ENCODE measurements at places on chromosomes 16 and 17. TPM values are rescaled to one million over a fixed set of nuclear protein-coding genes. Genes with fewer than 3 reads are reported as not detected.

GRCh38 chr16:4081521-4082021 lies 34.7 kb downstream of the ADCY9 start:
- peak; percentile 24 for DNase-seq

Gene COPRS
- 13.2 TPM for polyA plus RNA-seq

Gene EME1
- polyA plus RNA-seq, result not detected

Gene ANKFN1
- polyA plus RNA-seq, result not detected

Gene RAB37
- 47.8 TPM for polyA plus RNA-seq

DNA sequence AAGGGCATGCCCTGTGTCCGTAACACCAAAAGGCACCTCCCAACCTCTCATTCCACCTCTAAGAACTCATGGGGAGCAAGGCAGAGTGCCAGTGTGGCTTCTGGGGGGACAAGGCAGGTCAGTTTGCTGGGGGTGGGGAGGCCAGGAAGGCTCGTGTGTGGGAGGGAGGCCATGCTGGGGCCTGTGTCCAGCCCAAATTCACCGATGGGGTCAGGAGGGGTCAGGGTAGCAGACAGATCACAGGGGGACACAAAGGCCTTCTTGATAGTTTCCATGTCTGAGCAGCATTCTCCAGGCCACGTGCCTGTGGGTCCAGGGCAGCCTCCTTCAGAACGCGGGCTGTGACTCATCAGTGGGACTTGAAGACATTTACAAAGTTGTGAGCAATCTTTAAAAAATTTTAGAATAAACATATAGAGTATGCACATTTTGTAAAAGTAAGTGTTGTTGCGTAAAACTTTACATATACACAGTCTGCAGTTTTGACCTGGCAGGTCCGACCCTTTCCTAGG lies 20.9 kb downstream of the SPACA3 start:
- no peak for DNase-seq

DNA sequence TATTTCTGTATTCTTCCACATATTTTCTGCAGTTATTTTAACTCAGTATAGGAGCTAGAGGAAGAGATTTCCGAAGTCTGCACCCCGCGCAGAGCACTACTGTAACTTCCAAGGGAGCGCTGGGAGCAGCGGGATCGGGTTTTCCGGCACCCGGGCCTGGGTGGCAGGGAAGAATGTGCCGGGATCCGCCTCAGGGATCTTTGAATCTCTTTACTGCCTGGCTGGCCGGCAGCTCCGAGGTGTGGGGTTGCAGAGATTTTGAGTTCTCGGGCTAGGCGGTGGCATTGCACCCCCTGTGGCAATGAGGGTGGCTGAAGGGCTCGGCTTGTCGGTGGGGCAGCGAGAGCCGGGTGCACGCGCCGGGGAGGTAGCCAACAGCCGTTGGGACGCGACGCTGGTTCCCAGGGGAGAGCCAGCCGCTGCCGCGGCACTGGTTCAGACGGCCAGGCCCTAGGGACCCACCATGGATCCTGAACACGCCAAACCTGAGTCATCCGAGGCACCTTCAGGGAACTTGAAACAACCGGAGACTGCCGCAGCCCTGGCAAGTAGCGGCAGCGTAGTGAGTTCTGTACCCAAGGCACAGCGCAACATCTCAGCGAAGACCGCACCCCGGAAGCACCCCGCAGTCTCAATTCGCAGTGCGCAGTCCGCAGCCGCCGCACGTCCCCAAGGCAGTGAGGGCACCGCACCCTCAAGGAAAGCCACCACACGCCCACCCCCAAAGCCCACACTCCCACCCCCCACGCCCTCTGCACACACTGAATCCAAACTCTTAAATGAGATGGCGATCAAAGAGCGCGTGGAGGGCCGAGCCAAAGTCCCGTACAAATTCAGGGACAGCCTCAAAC lies at the start of gene CMTM1:
TSS of gene CMTM1 (plus strand) at position 389 of the 851 bp plus-strand sequence. CDS start at position 464, 75 bp downstream.
- no peak for DNase-seq

- DNase-seq, result no peak
Measured at GRCh38 chr17:42748908-42749798, 4.3 kb upstream of the EZH1 start.

Gene IGSF6
- 0.13 TPM for polyA plus RNA-seq

Gene HOXB7
- polyA plus RNA-seq, result 0.23 TPM

DNA sequence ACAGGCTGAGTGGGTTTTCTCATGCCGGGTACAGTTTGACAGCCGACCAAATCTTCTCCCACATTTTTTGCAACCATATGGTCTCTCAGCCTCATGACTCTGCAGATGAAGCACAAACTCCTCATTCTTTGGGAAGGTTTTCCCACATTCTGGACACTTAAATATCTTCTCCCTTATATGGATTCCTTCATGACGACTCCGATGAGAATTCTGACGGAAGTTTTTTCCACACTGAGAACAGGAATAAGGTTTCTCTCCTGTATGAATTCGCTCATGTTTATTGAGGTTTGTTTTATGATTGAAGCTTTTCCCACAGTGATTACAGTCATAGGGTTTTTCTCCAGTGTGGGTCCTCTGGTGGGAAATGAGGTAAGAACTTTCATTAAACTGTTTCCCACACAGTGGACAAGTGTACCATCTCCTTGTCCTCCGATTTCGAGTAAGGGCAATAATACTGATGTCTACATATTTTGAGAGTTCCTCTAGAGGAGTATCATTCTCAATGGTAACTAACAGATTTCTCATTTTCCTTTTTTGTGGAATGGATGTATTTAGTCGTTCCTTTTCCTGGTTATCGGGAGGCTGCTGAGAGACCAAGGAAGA lies 10.9 kb downstream of the ZNF200 start:
- DNase-seq, result no peak

DNA sequence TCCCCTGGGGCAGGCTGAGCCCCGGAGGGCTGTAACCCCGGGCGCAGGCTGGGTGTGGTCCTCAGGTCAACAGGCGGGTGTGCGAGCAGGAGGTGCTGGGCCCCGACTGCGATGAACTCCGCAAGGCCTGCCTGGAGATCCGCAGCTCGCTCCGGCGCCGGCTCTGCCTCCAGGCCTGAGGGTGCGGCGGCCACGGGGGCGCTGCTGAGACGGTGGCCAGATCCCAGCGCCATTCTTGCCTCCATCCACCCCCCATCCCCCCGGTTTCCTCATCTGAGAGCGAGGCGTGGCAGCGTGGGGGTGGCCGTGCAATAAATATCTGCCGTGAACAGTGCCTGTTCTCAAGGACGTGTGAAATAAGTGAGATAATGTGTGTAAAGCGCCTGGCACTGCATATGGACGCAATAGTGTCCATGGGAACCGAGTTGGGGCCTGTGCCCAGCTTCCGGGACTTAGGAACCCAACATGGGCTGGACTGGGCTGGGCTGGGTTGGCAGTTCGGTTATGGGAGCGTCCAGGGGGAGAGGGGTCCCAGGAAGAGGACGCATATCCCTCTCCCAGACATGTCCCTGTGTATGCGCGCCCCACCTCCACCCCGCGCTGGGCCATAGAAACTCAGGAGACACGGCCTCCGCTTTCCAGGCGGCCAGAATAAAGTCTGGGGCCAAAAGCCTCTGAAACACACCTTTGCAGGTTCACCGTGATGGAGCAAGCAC lies 15.0 kb downstream of the ZNF213 start:
- peak; percentile 33 for DNase-seq

Gene ABCA3
- polyA plus RNA-seq, result 4.5 TPM

GRCh38 chr16:58843675-58844074 lies 109.6 kb upstream of the GOT2 start:
- DNase-seq, result no peak

Gene AFMID
- not detected for polyA plus RNA-seq

Gene SPATA32
- 0.49 TPM for polyA plus RNA-seq

DNA sequence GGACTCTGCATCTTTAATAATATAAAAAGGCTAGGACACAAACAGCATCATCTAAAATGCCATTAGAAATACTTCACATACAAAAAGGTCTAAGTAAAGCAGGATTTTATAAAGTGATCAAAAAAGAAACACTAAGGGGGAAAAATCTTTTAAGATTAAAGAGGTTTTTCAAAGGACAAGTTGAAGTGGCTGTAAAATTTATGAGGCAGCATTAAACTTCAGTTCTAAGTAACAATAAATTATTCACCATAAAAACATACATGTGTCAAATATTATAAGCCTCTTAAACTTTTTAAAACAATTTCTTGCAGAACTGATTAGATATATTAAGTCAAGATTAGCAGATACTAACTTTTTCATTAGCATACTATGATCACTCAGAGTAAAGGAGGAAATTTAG lies 20.8 kb downstream of the CEP112 start:
- DNase-seq, result no peak

- DNase-seq, result no peak
Measured at GRCh38 chr16:89025636-89026035, 48.6 kb upstream of the CBFA2T3 start.
